ENCODE measurements at places on chromosomes 5 and 9.

- DNase-seq, result no peak
These were observed 147.9 kb upstream of the VCAN start for GRCh38 chr5:83323557-83324180.

DNA sequence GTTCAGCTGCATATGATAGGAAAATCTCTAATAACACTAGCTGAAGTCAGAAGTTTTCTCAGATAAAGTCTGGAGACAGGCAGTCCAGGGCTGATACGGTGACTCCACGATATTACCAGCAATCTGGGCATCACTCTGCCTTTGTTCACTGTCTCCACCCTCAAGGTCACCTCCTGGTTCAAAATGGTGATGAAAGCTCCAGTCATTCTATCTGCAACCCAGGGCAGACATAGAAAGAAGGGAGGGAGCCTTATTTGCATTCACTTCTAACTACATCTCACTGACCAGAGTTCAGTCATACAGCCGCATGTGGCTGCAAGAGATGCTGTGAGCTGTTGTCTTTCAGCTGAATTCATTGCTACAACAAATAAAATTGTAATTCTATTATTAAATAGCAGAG, 22.4 kb upstream of the GPR151 start:
- DNase-seq, result no peak

DNA sequence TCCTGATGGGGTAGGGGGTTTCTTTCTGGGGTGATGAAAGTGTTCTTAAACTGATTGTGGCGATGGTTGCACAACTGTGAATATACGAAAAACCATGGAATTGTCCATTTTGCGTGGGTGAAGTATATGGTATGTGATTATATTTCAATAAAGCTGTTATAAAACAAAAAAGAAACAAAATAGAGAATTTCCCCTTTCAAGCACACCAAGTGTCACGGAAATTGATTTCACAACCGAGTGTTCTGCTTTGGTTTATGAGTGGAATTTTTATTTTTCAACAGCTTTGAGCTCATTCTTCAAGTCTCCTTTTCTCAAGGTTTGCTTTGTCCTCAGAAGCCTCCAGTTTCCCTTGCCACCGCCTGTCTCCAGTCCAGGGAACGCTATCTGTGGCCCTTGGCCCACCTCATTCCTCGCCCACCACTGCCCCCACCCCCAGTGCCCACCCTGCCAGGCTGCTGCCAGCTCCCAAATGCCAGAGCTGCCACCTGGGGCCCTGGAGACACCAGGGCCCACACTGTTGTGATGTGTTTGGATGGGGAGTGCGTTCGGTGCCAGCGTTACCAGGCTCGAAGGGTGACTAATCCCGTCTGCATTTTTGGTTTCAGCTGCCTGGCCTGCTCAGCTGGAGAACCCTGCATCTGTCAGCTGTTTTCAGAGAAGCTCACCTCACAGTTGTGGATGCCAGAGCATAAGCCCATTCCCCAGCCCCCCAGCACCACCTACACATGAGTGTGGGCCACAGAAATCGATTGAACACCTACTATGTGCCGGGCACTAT, 30.4 kb downstream of the DUSP1 start:
- DNase-seq, result peak; percentile 92

DNA sequence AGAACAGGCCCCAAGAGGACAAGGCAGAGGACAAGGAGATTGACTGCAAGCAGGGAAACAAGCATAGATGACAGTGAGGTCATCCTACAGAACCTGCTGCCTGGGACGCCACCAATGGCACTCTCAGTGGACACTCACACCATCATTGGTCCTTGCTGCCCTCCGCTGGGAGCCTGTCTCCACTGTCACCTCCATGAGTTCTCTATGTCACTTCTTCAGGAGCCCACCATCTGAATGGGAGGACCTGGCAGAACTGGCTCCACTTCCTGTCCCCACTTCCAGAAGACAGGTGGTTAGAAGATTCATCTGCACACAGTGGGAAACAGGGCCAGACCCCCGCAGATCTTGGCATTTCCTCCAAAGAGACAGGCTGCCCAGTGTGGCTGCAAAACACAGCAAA, 188.9 kb downstream of the HSD17B3 start:
- no peak for DNase-seq

- DNase-seq, result no peak
These were observed 8.7 kb upstream of the ERAP1 start for GRCh38 chr5:96816411-96816939.

- peak; percentile 88 for DNase-seq
These were observed 10.5 kb upstream of the S1PR3 start for GRCh38 chr9:88980740-88981203.

- no peak for DNase-seq
These were observed 304.5 kb downstream of the CWC27 start for GRCh38 chr5:65073250-65073661.

DNA sequence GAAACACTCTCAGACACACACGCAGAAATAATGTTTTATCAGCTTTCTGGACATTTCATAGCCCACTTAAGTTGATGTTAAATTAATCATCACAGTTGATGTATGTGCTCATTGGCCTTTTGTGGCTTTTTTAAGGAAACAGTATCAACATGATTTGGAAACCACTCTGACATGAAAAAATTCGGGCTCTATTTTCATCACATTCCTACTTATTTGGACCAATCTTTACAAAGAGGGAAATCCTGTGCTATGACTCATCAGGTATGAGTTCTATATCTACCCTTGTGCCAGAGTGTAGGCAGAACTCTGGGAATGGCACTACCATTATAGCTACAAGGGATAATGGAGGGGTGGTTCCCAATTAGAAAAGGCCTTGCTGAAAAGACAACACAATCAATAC, 388.4 kb upstream of the PTGER4 start:
- peak; percentile 33 for DNase-seq

GRCh38 chr9:3664044-3664443, 138.2 kb upstream of the RFX3 start:
- DNase-seq, result no peak

- DNase-seq, result no peak
These were observed 73.6 kb upstream of the STARD4 start for GRCh38 chr5:111585946-111586345.

GRCh38 chr5:83967417-83967816, 246.8 kb upstream of the HAPLN1 start:
- no peak for DNase-seq

- DNase-seq, result no peak
These were observed 127.0 kb downstream of the MAN2A1 start for GRCh38 chr5:109816732-109817131.

GRCh38 chr9:117612317-117612716, 91.9 kb upstream of the TLR4 start:
- DNase-seq, result no peak

- no peak for DNase-seq
These were observed 461.0 kb downstream of the CCDC171 start for GRCh38 chr9:16013826-16014225.

- no peak for DNase-seq
These were observed 297.6 kb downstream of the NTRK2 start for GRCh38 chr9:84966876-84967830.

GRCh38 chr5:759111-759751, 25.3 kb downstream of the ZDHHC11B start:
- no peak for DNase-seq

GRCh38 chr5:29780401-29780800, 1413.1 kb upstream of the CDH6 start:
- no peak for DNase-seq

DNA sequence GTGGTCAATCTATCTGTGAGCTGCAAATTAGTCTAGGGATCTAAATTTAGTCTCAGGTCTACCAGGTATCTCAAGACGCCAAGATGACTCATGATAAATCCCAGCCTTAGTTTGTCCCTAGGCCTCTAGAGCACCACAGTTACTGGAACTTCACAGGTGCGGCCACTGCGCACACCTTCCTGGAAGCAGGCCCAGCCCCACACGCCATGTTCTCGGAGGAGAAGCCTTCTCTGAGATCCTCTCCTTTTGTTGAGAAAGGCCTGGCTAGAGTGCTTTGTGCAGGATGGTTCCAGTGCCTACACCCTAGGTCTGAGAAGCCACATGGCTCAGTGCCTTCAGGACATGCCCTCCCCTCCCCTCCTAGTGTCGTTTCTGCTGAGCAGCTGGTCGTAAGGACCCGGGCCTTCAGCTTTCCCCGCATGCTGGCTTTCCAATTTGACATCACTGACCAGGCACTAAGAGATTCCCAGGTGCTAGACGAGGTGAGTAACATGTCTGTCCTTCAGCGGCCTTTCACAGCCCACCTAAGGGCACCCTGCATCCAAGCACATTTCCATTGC, 51.9 kb downstream of the IPPK start:
- DNase-seq, result no peak

GRCh38 chr9:101915482-101915881, 177.0 kb upstream of the GRIN3A start:
- DNase-seq, result no peak

GRCh38 chr5:40790947-40791593, 7.1 kb downstream of the PRKAA1 start:
- no peak for DNase-seq

GRCh38 chr5:103120607-103121200, 603 bp downstream of the PPIP5K2 start:
- no peak for DNase-seq

DNA sequence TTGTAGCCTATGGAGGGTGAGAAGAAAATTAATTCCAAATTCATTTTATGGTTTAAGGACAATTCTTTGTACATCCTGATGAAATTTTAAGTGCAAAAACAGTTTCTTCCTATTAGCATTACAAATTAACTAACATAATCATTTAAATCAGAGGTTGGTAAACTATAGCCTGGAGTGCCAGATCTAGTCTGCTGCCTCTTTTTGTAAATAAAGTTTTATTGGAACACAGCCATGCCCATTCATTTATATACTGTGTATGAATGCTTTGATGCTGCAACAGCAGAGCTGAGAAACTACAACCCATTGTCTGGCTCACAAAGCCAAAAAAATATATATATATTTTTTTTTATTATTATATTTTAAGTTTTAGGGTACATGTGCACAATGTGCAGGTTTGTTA, 80.2 kb downstream of the FNIP1 start:
- DNase-seq, result no peak

DNA sequence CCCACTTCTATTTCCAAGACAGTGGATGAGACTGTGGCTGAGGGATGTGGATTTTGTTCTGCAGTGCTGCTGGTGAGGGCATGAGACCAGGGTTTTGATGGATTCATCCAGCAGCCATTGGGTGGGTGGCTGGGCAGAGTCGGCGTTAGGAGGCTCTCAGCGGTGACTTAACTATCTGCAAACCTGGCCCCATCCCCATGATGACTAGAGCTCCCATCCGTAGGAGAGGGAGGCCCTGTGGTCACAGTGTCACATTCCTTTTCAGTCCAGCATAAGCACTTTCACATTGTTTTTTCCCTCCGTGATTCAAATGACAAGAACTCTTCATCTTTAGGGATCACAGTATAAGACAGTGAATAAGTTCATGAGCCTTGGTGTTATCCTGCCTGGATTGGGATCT, 60.4 kb upstream of the SPRY4 start:
- DNase-seq, result peak; percentile 8

GRCh38 chr5:168740811-168741213, 161.6 kb upstream of the PANK3 start:
- no peak for DNase-seq

DNA sequence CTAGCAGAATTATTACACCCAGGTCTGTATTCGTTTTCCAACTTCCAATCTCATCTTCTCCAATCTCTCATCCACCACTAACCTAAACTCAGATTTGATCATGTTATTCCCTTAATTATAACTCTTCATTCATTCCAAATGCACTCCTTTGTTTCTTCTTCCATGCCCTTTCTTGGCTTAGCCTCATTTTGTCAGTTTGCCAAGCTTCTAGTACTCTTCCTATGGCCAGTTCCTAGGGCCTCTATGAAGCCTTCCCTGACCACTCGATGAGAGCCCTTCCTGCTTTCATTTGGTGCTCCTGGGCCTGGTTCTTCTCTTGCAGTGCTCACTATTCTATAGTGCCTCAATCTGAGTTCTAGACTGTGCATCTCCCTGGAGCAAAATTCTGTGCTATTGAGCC, 5.8 kb downstream of the FAM219A start:
- no peak for DNase-seq

GRCh38 chr5:160979385-160979784, 127.4 kb upstream of the ATP10B start:
- DNase-seq, result no peak

GRCh38 chr9:94222870-94223269, 36.2 kb upstream of the ZNF169 start:
- DNase-seq, result no peak

GRCh38 chr9:113409883-113410206, 630 bp downstream of the POLE3 start:
- DNase-seq, result no peak

DNA sequence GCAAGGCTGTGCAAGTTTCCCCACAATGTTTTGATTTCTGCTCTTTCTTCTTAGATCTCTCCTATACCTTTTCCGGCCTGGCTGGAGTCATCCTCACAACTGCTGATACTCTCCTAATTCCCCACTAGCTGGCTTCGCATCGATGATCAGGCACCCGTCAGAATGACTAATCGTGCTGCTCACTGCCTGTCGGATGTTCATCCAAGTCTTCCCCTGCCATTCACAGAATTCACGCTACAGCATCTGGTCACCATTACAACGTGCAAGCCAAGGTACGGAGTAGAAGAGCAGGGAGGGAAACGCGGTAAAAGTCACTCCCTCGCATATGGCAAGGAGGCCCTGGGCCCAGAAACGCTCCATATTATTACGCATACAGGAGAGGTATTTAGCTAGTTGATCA, 35.1 kb downstream of the CDH10 start:
- DNase-seq, result no peak

- no peak for DNase-seq
These were observed 158.1 kb downstream of the C9orf152 start for GRCh38 chr9:110049699-110050450.

DNA sequence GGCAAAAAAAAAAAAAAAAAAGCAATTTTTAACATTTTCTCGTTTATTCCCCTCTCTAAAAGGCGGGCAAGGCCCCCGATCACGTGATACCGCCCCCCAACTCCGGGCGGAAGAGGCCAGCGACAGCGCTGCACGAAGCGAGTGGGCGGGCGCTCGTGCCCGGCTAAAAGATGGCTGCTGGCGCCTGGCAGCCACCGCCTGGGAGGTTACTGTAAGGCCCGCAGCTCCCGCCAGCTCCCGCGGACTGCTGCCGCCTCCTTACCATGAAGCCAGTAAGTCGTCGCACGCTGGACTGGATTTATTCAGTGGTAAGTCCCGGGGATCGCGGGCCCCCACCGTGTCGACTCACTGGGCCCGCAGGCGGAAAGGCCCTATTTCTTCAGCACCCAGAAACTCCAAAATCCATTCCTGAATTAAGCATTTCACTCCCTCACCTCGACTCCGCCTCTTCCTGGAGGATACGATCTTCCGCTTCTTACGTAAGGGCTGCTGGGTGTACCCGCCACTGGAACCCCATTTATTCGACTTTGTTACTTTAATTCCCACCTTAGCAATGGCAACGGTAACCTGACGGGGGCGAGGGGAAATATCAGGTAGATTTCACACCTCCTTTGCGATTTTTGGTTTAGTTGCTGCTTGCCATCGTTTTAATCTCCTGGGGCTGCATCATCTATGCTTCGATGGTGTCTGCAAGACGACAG, at the start of the genes SMIM27 and TOPORS:
TSS of gene SMIM27 (plus strand) at position 156 of the 701 bp plus-strand sequence. CDS start at position 264, 108 bp downstream.
TSS of gene TOPORS (minus strand) at position 415 of the 701 bp plus-strand sequence. CDS start at position 265, 150 bp downstream.
- peak; percentile 67 for DNase-seq

GRCh38 chr5:100872408-100873190, 30.5 kb downstream of the ST8SIA4 start:
- DNase-seq, result no peak

GRCh38 chr5:141680751-141681201, 1.3 kb downstream of the ARAP3 start:
- DNase-seq, result no peak

GRCh38 chr5:17147170-17147569, 70.3 kb upstream of the BASP1 start:
- DNase-seq, result no peak

Data from astrocyte of the cerebellum (primary cell).